Activated CD4-positive, alpha-beta T cell treated with anti-CD3 and anti-CD28 coated beads, Interleukin-2, amount 50 U/mL, for 1 hour (primary cell): ENCODE measurements at places on chromosomes 2 and 18.

- DNase-seq: no peak
Measured at GRCh38 chr18:5841518-5841917, 53.8 kb downstream of the TMEM200C start.

GRCh38 chr18:11998193-11998592, 16.9 kb downstream of the IMPA2 start:
- DNase-seq: no peak

- DNase-seq: no peak
Measured at GRCh38 chr18:23038712-23039111, 96.6 kb upstream of the CABLES1 start.

DNA sequence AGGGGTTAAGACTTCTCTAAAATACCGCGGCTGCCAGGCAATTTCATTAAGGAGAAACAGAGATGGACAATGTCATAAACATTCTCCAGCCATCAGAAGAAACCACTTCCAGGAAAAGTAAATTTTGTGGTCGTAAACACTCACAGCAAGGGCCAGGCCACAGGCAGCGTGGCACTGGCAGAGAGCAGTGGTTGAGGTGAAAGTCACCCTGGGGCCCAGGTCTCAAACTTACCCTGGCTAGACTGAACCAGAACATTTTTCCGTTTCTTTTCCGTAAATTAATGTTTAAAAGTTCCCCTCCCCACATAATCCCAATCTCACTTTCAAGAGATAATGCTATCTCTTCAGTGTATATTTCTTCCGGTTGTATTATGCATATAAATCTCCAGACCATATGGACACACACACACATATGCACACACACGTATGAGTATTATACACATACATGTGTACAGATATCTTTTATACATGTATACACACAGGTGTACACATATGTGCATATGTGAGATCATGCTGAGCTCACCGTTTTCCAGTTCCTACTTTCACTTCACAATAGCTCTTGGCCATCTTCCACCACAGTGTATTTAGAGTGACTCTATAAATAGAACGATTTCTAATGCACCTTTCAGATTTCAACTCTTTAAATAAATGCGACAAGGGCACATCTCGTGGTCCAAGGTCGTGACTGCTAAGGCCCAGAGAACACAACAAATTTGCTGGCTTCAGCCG, 90.1 kb downstream of the MALT1 start:
- no peak for DNase-seq

DNA sequence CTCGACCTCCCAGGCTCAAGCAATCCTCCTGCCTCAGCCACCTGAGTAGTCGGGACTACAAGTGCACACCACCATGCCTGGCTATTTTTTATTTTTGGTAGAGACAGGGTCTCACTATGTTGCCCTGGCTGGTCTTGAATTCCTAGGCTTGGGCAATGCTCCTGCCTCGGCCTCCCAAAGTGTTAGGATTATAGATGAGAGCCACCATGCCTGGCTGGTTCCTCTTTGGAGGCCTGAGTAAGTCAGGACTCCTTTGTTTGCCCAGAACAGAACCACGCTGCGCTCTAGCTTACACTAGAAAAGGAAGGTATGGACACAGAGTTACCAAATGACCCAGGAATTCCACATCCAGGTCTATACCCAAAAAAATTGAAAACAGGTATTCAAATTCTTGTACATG, 135.9 kb upstream of the SLC1A4 start:
- no peak for DNase-seq

DNA sequence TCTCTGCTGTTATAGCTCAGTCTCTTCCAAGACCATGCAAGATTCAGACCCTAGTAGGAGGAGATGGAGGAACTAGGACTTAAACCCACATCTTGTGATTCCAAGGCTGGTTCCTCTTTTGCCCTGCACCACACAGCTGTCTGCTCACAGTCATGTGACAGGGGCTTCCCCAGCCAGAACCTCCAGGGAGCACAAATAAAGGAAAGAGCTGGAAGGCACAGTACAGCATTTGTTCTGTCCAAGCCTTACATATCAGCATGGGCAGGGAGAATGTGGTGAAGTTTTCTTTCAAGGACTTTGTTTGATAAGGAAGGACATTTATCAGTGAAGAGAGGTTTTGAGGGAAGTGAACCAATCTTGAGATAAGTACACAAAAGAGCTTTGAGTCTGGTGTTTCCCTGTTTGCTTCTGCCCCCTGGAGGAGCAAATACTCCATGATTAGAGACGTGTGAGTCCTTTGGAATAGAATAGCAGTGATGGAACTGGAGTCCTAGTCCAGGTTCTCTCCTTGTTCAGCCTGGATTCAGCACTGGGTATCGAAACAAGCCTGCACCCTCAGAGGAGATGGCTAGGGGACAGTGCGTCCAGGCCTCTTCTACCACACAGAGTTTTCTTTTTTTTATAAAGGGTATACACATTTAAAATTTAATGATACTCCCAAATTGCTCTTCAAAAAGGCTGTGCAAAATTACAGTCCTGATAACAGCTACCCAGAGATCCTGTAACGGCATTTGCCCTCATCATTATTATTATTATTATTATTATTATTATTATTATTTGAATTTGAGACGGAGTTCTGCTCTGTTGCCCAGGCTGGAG, 24.6 kb upstream of the CASP10 start:
- peak; percentile 53 for DNase-seq

GRCh38 chr2:28393114-28393836, 617 bp downstream of the FOSL2 start:
- peak; percentile 48 for DNase-seq

DNA sequence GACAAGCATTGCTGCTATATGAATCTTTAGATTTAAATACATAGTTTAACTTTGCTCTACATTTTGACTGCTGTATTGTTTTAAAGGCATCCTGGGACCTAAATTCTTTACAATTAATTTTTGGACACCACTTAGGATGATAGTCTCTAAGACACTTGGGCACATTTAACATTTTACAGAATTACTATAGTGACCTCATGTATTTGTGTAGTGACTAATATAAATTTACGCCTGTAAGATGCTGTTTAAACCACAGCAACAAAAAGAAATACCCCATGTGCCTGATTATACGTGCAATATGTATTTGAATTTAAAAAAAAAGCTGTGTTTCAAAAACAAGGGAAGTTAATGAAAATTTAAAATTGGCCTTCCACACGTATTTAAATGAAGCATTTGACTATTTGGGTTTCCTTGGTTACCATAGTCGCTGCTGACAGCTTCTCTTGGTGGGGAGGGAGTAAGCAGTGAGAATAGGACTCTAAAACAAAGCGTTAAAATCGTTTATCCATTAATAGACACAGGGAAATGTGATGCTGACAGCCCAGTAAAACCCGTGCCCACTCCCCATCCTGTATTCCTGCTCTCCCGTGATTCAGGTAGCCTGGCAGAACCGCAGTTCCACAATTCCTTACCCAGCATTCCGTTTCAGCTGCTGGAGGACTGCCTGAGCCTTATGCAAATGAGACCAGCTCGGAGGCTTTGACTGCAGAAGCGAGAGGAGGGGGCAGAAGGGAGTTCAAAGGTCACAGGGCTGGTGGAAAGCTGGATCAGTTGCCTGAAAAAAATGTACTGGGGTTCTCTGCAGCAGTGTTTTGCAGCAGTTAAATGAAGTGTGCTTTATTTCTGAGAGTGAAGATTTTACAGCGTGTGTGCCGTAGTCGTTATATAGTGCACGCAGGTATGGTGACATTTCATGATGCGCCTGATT, 104.3 kb downstream of the CSRNP3 start:
- DNase-seq: no peak

GRCh38 chr2:21269382-21269781, 145.6 kb downstream of the TDRD15 start:
- no peak for DNase-seq

GRCh38 chr2:119212139-119212800, 11.4 kb upstream of the STEAP3 start:
- DNase-seq: no peak

DNA sequence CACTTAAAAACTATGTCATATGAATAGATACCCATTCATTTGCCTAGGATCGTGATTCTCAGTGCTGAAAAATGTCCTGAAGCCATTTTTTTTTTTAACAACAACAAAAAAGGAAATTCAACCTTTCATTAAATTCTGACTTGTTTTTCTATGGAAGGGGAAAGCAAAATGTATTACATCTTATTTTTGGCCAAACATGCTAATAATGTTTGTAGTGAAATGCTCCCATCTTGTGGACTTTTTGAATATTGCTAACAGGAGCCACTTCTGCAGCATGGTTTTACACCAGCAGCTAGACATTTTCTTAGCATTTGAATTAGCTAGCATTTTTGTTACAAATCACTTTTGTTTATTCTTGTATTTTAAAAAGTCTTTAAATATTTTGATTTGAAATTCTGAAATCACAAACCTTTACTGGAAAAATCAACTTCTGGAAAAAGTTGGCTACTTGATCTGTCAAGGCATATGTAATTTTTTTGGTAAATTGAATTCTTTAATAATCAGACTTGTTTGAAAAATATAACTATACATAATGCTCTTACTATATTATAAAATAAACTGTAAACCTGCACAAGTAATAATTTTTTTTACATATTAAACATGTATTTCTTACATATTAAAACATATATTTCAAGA, 75.8 kb downstream of the KIDINS220 start:
- DNase-seq: no peak

DNA sequence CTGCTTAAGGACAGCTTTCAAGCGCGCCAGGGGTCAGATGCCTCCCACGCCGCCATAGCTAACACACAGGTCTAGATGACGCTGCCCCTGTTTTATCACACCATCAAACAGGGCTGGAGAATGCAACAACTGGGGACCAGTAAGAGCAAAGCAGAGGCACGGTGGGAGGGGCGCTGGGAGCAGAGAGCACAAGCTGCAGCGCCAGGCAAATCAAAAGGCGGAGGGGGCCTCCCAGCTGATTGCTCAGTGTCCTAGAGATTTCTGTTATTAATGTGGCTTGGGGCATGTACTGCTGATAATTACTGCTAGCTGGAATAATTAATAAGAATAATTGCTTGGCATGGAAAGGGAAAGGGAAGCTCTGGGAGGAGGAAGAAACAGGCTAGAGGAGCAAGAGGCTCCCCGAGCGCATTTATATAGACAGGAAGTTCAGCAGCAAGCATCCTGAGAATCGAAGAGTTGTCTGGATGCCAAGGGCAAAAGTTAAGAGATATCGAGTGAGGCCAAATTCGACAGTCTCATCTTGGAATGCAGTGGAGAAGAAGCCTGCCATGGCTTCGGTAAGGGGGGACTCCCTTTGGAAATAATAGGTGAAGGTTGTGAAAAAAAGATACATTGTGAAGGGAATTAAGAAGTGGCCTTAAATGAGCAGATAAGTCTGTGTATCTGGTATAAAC, 104.5 kb upstream of the ZNF521 start:
- DNase-seq: no peak

DNA sequence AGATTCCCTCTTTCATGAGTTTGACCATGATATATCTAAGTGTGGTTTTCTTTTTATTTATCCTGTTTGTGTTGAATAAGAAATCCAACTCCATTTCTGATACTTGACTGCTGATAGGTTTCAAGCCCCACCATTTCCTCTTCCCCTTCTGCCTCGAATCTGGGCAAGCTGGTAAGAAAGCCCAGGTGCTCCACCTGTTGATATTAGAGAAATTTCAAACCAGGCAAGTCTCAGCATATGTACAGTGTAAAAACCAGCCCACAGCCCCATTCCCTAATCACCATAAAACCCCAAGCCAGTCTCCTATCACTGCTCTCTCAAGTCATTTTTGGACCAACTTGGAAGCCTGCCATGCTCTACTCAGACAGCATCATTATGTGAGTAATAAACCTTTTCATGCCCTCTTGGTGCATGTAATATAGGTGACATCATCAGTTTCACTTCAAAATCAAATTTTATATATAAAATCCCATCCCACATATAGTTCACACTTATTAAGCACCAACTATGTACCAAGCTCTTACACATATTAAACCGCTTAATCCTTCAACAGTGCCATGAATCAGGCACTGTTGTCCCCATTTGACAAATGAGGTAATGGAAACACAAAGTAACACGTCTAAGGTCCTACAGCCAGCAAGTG, 46.6 kb downstream of the SMAD2 start:
- DNase-seq: no peak

- DNase-seq: no peak
Measured at GRCh38 chr2:143582046-143582747, 453.0 kb downstream of the ARHGAP15 start.

GRCh38 chr2:240230291-240230931, 90.0 kb upstream of the OTOS start:
- no peak for DNase-seq

GRCh38 chr2:61470965-61471904, at the start of gene USP34:
TSS of gene USP34 (minus strand) at chr2:61471087. CDS start at chr2:61470692, 395 bp downstream.
- DNase-seq: peak; percentile 90

DNA sequence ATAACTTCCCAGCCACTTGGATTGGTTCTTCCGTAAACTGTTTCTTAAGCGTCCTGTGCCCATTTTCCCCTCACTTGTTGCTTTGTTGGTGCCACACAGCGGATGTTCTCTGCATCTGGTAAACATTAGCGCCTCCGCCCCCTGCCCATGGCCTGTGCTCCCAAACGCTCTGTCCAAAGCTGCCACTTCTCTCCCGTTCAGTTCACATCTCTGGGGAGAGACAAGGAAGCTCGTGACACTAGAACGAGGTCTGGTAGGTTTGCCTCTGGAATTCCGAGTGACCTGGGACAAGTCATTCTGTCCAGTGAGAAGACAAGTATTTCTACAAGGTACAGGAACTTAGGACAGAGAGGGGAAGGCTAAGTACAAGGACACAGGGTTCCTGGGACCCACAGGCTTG, 9.4 kb downstream of the COPS9 start:
- no peak for DNase-seq
